MV-4-11 (cell line): ENCODE measurements at places on chromosomes 5 and 9.
A peak's percentile ranks its signal among the peaks of the same experiment; 100 is the strongest.

DNA sequence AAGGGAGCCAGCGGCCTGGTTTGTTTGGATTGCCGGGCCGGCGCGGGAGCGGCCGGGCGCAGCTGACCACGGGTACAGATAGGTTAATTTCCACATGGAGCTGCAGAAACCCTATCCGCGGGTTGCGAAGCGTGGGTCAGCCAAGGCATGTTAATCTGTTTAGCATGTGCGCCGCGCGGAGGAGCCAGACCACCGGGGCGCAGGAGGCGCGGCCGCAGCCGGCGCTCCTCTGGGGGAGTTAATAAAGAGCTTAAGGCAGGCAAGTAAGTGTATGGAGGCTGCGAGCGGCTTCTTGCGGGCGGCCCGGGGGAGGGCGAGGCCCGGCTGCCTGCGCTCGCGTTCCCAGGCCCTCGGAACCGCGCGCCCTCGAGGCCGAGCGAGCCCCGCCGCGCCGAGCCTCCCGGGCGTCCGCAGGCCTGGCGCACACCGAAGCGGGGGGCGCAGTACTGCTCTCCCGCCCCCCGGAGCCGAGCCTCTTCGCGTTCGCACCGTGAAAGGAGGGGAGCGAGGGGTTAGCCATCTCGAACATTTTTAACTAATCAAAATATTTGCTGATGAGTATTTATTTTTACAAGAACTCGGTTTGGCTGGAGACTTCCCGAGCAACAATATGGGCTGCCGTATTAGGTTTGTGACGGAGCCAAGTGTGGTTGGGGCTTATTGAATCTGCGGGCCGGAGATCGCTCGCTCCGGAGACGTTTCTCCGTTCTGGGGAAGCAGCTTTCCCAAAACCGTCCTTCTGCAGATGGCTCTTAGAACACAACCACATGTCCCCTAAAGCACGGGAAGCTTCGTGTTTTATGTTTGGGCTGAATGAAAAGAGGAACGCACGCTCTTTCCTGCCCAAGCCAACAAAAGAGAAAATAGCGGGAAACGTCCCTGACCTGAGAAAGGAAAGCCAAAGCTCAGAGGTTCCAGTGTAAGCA is 28.8 kb downstream of the FOXD1 start:
- DNase-seq, result no peak

GRCh38 chr5:142427015-142427364 is 102.2 kb upstream of the SPRY4 start:
- DNase-seq, result no peak

DNA sequence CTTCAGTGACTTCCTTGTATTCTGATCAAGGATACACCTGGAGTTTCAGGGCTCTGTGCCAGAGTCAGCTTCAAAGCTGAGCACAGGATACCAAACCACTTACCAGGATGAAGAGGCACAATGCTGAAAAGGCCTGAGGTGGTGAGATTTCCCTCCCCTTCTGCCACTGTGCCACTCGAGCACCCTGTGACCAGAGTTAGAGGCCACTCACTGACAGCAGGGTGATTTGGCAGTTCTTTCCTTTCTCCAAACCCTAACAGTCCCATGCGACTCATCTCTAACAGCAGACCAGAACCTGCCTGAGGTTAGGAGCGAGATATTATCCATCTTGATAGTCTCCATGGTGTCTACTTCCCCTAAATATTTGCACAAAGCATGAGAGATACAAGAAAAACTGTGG is 1.8 kb downstream of the PLGRKT start:
- no peak for DNase-seq

DNA sequence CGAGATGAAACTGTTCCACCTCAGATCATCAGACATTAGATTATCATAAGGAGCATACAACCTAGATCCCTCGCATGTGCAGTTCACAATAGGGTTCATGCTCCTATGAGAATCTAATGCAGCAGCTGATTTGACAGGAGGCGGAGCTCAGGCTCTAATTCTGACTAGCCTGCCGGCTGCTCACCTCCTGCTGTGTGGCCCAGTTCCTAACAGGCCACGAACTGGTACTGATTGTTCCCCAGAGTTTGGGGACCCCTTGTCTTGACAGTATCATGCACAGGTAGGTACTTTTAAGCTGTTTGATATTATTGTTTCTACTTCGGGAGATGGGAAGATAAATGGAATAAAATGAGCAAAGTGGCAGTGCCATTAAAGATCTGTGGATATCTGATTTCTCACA is 66.9 kb downstream of the ZCCHC7 start:
- peak; percentile 62 for DNase-seq

GRCh38 chr5:73448463-73449136 is at the start of gene FOXD1:
TSS of gene FOXD1 (minus strand) at chr5:73448777. CDS start at chr5:73448362, 415 bp downstream.
- DNase-seq, result no peak

DNA sequence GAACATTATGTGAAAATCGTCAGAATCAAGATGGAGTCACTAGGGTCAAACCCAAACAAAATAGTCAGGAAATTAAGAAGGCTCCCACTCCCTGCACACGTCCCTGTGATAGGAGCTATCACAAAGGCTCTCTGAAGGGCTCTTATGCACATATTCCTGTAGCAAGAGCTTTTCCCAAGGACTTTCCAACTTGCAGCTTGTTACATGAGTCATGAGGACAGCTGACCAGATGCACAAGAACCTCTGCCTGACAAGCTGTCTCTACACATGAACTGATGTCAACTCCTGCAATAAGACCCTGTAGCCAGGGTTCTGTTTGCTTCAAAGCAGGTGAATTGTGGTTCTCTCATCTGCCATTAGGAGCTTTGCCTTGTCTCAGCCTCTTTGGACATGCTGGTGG is 122.4 kb downstream of the OLFM1 start:
- no peak for DNase-seq

- DNase-seq, result no peak
Observed at GRCh38 chr5:151183456-151184245, 26.1 kb upstream of the ANXA6 start.

DNA sequence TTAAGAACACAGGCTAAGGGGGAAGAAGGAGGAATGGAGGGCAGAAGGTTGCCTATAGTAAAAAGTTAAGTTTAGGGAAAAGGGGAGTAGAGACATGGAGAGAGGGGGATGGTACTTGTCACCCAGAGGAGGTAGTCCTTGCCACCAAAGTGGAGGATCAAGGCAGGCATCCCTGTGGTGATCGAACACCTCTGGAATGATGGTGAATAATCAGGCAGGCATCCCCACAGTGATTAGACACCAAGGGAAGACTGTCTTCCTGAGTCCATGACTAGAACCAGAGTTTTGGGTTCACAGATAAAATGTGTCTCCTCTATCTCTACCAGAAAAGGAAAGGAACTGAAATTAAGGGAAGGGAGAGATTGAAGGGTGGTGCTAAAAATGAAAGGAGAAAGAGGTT is 19.2 kb upstream of the HMGCS1 start:
- DNase-seq, result no peak

- no peak for DNase-seq
Observed at GRCh38 chr9:111120526-111120925, 82.3 kb upstream of the LPAR1 start.

DNA sequence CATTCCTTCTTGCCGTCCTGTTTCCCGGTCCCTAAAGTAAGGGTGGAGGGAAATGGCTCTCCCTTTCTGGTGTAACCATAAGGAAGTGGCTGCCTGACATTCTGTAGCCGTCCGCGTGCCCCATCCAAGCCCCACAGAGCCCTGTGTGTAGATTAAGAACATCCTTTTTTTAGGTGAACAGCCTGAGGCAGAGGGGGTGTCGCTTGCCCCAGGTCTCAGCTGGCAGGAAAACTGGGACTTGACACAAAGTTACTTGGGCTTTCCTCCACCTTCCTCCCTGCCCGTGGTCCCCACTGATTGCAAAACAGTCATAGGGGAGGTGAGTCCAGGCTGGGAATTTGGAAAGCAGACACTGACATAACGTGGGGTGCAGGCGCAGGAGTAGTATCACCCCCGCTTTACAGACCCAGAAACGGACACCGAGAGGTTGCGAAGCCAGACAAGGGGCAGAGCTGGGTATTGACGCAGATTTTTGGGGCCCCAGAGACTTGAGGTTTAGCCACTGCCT is 22.8 kb downstream of the C9orf50 start:
- DNase-seq, result peak; percentile 45

DNA sequence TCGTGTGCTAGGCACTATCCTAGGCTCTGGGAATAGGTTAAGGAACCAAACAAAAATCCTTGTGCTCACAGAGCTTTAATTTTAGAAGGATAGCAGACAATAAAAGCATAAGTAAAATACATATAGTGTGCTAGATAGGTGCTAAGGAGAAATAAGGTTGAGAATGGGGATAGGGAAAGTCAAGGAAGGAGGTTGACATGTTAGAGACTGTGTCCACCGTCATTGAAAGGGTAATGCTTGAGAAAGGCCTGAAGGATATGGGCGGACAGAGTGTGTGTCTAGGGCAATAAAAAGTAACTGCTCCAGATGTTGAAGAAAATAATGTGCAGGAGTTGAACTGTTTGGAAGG is 482 bp upstream of the TDRD7 start:
- no peak for DNase-seq

DNA sequence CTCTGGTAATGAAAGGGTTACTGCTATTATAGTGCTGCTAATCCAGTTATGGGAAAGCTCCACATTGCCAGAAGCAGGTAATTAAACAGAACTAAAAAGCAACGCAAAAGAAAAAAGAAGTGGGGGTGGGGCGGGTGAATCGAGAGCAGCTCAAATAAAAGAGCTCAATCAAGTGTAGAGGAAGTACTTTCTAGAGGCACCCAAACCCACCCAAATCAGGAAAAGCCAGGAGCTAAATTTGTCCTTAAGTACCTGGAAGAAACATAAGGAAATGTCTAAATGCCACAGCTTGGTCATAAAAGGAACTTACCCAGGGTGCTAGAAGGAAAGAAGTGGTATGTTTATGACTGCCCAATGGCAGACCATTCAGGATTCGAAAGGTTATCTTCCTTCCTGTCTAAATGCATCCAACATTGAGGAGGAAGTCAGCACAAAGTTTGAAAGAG is 2.4 kb upstream of the RNF145 start:
- DNase-seq, result peak; percentile 36

GRCh38 chr5:18749763-18750162 is 1115.5 kb downstream of the TAF11L14 start:
- DNase-seq, result peak; percentile 31

DNA sequence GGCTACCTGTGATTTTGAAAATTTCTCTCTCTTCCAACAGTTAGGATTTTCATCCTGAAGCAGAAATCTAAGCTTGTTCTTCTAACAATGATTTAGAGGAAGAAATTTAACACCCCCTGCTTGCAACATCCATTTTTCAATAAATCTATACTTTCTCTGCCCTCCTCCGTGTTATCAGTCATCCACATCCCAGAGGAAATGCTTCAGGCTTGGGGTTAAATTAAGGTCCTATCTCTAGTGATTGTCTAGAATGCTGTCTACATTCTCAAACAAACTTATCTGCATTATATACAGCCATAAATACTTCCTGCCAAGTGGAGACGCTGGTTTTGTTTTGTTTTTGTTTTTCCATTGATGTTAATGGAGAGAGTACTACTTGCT is 371.0 kb downstream of the CSNK1G3 start:
- no peak for DNase-seq

GRCh38 chr5:20231040-20231439 is 243.0 kb upstream of the CDH18 start:
- DNase-seq, result no peak

DNA sequence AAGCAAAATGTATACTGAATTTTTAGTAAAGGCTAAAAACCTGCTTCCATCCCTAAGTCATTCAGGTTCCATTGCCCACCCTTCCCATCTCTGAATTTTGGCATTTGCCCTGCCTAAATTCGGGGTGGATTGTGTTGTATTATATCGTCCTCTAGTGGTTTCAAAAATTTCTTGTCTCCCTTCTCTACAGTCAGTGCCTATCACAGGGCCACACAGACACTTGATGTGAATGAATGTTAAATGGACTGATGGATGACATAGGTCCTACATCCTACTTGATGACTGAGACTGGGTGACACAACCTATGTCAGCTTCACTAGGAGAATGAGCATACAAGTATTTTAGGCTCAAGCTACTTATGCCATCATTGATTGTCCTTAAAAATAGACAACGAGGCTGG is 45.6 kb upstream of the SLC30A5 start:
- no peak for DNase-seq

DNA sequence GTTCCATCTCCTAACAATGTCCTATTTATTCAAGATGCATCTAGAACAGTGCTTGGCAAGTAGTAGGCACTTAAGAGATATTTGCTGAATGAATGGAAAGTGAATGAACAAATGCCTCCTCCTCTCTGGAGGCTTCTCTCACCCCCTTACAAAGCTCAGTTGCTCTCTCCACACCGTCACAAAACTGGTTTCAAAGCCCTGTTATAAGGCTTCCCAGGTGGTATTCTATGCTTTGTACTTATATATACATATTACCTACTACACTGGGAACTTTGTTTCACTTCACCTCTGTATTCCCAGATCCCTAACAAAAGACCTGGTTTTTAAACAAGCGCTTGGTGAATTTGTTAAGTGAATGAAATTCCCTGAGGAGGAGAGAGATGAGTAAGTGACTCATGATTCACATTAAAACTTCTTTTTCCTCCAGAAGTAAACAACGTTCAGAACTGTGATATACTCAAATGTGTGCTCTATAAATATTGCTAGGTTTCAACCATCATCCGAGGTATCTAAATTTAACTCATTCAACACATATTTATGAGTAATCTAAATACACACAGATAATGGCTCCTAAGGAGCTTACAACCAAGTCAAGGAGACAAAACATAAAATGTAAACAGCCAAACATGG is 36.0 kb downstream of the DENND1A start:
- no peak for DNase-seq

- no peak for DNase-seq
Observed at GRCh38 chr5:97281257-97281656, 98.2 kb upstream of the RIOK2 start.

DNA sequence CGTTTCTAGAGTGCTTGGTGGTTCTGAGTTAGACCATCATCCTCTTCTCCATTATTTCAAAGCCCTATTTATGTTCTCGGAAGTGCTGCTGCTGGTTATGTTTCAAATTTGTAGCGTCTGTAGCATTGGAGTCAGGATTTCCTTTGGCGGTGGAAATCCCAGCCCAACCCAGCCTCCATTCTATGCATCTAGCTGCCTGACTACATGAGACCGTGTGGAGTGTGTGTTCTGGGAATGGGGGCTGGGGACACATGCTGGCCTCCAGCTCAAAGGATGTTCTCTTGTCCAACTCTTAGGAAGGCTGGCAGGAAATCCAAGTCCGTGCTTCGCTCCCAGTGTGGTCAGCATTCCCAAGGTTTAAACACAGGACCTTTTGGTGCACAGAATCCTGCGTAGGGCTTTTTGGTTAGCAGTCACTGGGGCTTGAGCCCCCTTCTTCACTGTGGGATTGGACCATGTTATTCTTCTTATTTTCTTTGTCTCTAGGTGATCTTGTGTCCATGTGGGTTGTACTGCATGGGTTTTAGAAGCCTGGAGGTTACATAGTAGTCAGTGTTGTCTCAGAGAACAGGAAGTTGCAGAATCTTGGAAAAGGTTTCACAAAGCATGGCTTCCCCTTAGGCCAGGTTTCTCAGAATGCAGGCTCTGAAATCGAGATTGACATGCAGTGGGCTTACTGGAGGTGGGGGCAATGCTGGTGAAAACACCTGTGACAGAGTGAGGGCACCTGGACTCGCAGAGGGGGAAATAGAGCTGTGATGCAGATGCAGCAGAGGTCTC is 132.2 kb downstream of the ARHGAP26 start:
- DNase-seq, result peak; percentile 69
